ENCODE measurements at places on chromosomes 3 and 15. TPM values are rescaled to one million over a fixed set of nuclear protein-coding genes. Genes with fewer than 3 reads are reported as not detected.

GPR87 gene
- total RNA-seq: not detected

CLDN18 gene
- not detected for total RNA-seq

PTH1R gene
- total RNA-seq: 14.9 TPM

- no peak for ATAC-seq
These were observed 77.2 kb downstream of the RTP4 start for GRCh38 chr3:187445356-187445755.

DNA sequence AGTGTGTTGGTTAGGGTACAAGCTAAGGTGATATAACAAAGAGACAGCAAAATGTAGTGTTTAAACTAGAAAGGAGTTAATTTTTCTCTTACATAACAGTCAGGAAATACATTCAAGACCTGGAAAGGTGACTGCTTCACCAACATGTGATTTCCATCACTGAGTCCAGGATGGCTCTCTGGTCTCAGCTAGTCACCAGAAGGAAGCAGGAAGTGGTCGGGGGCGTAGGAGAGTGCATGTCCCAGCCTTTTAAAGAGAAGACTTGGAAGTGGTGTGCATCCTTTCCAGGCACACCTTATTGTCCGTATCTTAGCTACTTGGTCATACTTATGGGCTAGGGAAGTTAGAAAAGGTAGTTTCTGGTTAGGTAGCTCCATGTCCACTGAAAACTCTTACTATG, 11.1 kb upstream of the UBE2Q2 start:
- no peak for ATAC-seq

DNA sequence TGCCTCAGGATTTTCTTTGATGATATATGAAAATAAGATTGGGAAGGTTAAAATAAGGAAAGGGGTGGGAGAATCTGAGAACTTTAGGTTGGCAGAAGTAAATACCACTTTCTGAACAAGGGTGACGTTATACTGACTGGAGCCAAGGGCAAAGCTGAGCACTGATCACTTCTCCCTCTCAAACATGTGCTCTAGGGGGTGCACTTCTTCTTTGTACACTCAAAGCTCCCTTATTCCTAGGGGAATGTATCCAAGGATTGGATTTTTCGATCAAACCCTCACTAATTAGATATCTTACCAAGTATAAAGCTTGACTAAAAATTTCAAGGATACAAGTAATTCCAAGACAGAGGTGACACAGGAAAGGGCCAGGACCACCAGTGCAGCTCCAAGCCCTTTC, 243.9 kb upstream of the UMPS start:
- no peak for ATAC-seq

DNA sequence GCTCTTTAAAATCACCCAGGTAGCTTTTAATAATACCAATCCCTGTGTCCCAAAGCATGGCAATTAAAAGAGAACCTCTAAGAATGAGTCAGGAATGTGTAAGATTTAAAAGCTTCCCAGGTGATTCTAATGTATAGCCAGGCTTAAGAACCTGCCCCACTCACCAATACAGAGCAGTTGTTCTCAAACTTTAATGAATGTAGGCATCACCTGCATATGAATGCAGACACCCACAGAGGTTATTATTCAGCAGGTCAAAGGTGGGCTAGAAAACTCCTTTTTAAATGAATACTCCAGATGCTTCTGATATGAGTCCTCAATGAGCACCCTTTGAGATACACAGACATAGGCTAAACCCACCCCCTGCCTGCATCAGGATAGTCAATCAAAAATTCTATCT, 298.1 kb upstream of the KCNMB2 start:
- no peak for ATAC-seq

- no peak for ATAC-seq
These were observed 7.7 kb downstream of the CLDN11 start for GRCh38 chr3:170426240-170426797.

DNA sequence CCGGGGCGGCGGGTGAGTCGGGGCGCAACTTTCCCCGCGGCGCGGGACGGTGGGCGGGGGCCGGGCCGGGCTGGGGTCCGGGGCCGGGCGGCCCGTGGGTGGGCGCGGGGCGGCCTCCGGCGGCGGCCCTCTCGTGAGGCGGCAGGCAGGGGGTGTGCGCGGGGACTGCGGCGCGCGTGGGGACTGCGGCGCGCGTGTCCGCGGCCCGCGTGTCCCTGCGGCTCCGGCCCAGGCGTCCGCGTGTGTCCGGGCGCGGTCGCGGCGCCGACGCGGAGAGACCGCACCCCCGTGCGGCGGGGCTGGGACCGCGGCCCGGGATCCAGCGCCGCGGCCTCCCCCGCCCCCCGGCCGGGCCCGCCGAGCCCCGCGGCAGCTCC, 349 bp downstream of the PLXNA1 start:
- ATAC-seq: peak; percentile 22

Data from gastroesophageal sphincter (tissue), 4 donors.